RWPE2 (cell line): ENCODE measurements at places on chromosomes 5 and 9.

DNA sequence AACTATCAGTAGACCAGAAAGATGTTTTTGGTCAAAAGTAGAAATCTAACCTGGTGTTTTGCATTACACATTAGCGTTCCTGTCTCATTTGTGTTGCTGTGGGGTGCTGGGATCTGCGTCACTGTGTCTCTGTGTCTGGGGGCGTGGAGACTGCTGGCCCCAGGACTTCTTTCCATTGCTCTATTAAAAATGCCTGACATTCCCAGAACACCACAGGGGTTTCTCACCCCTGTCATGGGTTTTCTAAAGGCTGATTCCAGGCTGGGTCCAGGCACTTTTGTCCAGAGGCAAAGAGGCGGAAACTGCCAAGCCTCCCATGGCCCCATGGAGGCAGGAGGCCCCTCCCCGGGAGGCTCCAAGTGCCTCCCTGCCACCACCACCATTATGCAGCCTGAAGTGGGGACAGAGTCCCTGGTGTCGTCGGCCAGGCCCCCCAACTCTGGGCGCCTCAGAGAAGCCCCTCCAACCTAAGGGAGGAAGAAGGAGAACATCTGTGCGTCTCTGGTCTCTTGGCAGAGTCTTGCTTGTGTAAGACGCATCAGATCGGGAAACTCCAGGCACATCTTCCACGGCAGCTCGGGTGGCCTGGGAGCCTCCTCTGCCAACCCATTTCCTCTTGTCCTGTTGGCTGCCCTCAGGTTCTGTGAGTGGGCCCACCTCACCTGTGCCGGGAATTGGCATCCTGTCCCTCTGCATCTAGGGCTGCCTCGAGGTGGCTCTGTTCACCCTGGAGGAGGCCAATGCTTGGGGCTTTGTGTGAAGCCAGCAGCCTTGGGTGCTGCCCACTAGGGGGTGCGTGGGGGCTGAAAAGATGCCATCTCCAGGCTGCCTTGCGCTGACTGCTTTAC is 13.8 kb upstream of the PLEKHG4B start:
- DNase-seq = peak; percentile 74

GRCh38 chr5:108747774-108748400 is at the start of gene FER:
Gene FER, plus strand, starts transcription at chr5:108747897. Its CDS starts 50,286 bp downstream, at chr5:108798183.
- no peak for DNase-seq

DNA sequence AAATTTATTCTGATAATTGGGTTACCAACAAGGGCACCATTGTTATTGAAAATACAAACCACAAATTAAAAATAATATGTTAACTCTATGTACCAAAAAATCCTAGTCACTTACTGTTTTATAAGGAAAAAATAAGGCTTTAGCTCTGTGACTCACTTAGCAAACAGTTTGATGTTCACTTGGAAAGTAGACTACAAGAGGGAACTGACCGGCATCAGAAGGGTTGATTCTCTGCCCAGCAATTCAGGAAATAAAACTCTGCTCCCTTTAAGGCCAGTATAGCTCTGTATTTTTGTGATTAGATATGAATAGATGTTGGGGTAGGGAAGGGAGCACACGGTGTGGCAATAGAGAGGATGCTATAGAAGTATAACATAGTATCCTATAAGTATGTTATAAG is 671.3 kb downstream of the LRRC70 start:
- DNase-seq = no peak

GRCh38 chr5:136028782-136029742 is at the start of gene TGFBI:
Gene TGFBI, plus strand, starts transcription at chr5:136028988. Its CDS starts 68 bp downstream, at chr5:136029056.
- peak; percentile 88 for DNase-seq

- no peak for DNase-seq
Measured at GRCh38 chr5:10760921-10761184, 181 bp downstream of the DAP start.
